Stimulated activated CD4-positive, alpha-beta T cell treated with anti-CD3 and anti-CD28 coated beads, Interleukin-15, amount 100 ng/mL, for 48 hours (primary cell): ENCODE measurements at places on chromosomes 11 and 22.

- DNase-seq, result no peak
These were observed 56.0 kb upstream of the PARVA start for GRCh38 chr11:12321217-12321937.

GRCh38 chr11:134071766-134072402 lies 3.0 kb downstream of the JAM3 start:
- DNase-seq, result no peak

- no peak for DNase-seq
These were observed 16.5 kb downstream of the C22orf42 start for GRCh38 chr22:32142600-32142999.

DNA sequence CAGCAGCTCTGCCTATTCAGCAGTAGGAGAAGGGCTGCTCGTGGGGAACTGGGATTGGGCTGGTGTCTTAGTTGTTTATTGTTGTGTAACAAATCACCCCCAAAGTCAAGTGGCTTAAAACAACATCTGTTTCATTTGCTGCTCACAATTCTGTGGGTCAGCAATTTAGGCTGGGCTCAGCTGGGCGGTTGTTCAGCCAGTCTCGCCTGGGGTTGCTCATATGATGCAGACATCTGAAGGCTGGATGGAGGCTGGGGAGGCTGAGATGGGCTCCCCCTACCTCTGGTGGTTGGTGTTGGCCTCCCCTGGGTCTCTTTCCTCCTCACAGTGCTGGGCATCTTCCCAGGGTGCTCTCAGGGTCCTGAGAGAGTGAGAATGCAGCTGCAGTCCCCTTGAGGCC lies 43.3 kb upstream of the PARVG start:
- DNase-seq, result no peak

DNA sequence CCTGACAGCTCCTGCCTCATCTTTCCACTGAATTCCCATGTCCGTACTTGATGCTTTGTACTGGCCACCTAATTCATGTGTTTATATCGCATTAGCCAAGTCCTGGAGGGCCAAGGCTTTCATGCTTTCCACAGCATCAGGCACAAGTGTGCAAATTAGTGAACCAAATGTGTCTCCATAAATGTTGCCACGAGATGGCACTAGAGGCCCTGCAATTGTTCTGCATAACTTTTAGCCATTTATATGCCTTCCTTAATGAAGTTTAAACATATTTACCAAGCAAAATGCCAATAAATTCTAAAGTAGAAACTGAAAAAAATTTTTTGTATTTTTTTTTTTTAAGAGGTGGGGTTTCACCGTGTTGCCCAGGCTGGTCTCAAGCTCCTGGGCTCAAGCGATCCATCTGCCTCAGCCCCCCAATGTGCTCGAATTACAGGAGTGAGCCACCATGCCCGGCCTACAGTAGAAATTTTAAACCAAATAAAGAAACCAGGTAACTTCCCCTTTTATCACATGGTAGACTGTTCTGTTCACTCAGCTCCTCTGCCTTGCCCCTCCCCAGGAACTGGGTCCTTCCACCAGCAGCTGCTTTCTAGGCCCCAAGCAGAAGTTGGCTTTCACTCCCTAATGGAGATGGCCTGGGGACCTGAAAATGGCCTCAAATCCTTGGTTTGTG lies 20.8 kb upstream of the IL18BP start:
- DNase-seq, result peak; percentile 30

- peak; percentile 83 for DNase-seq
These were observed 88.7 kb downstream of the TP53I11 start for GRCh38 chr11:44861849-44862557.

DNA sequence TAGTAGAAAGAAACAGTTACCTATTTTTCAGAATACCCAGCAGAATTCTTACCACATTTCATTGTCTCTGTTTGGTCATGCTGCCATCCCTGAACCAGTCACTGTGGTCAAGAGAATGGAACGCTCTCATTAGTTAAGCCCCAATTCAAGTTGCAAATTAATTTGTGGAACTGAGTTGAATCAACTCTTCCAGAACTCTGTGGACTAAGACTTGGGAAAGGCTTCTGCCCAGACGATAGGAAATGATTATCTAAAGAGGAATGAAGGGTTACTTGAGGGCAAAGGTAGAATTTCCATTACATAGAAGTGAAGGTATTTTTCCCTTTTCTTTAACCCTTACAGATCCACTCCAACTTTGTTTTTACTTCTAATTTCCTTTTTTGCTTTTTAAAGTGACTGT lies 286.4 kb downstream of the DYNC2H1 start:
- DNase-seq, result no peak

- no peak for DNase-seq
These were observed 305.9 kb upstream of the MTNR1B start for GRCh38 chr11:92663539-92663938.

GRCh38 chr22:29454276-29454675 lies 15.9 kb downstream of the RFPL1 start:
- DNase-seq, result no peak

- DNase-seq, result no peak
These were observed 97.1 kb downstream of the CEP164 start for GRCh38 chr11:117424781-117425180.

- no peak for DNase-seq
These were observed 187.0 kb upstream of the ISX start for GRCh38 chr22:34879001-34879400.

GRCh38 chr11:111729071-111729830 lies 36.9 kb downstream of the PPP2R1B start:
- no peak for DNase-seq

GRCh38 chr22:22667966-22668880 lies 23.8 kb downstream of the GGTLC2 start:
- DNase-seq, result no peak

GRCh38 chr22:50146439-50147238 lies 23.9 kb upstream of the PANX2 start:
- DNase-seq, result no peak

GRCh38 chr11:62201376-62201775 lies 7.1 kb upstream of the SCGB2A1 start:
- no peak for DNase-seq

DNA sequence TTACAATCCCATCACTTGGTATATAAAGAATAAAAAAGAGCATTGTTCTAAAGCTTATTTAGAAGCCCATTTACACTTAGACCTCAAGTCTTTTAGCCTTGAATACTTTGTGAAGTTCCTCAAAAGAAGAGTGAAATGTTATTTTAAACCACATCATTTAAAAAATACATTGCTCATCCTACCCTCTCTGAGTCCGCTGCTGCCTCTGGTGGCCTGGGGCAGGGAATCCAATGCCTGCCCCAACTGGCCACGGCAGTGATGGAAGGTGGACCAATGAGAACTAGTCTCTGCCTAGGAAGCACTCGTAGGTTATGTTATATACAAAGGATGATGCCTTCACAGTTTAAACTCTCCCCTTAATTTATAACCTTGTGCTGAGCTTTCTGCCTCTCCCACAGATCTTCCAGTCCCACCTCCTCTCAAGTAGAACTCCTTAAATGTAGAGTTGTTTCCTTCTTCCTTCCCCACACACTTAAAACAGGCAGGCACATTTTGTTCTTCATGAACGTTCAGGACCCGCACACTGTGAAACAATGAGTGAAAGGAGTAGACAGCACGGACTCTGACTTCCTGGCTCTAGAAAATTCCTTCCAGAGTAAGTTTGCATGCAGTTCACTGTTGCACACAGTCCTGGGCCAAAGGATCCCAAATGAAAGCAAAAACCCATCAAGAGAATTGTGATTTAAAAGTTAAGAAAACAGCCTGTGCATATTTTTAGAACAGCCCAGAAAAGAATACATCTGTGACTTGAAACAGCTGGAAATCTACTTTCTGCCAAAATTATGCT lies 167.8 kb downstream of the RRAS2 start:
- DNase-seq, result no peak

- DNase-seq, result no peak
These were observed 12.4 kb upstream of the BRSK2 start for GRCh38 chr11:1377231-1377780.

- DNase-seq, result no peak
These were observed 53.2 kb downstream of the CHRDL2 start for GRCh38 chr11:74678041-74678440.

GRCh38 chr22:45091254-45091854 lies 72.4 kb upstream of the NUP50 start:
- no peak for DNase-seq

DNA sequence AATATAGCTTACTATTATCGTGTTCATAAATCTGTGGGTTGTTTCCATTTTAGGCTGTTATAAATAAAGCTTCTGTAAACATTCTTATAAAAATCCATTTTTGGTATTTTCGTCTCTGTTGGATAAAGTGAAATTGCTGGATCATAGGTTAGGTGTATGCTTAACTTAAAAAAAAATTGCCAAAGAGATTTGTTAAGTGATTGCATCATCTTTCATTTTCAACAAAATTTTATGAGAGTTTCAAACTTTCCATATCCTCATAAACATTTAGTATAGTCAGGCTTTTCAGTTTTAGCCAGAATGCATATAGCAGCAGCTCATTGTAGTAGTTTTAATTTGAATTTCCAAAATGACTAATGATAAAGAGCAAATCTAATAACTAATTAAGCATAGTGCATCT lies 146.7 kb upstream of the CNTN5 start:
- DNase-seq, result no peak

DNA sequence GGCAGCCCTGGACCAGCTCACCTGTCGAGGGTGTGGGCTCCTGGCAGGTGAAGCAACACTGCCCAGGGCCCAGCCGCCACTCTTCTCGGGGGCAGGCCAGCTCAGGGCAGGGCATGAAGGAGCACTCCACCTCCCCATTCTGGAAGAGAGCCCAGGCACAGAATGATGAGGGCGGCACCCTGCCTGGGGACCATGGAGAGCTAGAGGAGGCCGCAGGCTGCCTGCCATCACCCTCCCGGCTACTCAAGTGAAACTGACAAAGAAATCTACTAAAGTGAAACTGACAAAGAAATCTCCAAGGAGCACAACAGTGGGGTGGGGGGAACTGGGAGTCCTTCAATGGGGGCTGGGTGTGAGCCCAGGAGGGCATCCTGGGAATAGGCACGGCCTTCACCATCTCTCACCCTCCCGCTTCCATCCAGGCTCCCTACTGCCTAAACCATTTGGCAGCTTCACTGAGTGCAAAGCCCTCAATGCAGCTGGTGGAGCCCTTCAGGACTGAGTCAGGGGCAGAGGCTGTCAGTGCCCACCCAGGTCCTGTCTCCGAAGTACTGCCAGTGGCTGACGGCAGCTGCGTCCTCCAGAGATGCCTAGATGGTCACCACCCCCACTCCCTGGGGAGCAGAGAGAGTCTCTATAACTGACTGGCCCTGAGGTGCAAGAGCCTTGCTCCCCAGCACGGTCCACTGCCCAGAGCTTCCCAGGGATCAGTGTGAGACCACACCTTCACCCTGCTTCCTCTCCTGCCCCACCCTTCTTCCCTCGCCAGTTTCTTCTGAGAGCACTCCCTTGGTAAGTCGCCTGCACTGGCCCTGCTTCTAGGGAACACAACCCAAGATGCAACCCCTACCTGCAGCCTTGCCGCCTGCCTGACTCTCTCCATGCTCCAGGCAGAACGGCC lies 21.7 kb downstream of the VWCE start:
- DNase-seq, result no peak

DNA sequence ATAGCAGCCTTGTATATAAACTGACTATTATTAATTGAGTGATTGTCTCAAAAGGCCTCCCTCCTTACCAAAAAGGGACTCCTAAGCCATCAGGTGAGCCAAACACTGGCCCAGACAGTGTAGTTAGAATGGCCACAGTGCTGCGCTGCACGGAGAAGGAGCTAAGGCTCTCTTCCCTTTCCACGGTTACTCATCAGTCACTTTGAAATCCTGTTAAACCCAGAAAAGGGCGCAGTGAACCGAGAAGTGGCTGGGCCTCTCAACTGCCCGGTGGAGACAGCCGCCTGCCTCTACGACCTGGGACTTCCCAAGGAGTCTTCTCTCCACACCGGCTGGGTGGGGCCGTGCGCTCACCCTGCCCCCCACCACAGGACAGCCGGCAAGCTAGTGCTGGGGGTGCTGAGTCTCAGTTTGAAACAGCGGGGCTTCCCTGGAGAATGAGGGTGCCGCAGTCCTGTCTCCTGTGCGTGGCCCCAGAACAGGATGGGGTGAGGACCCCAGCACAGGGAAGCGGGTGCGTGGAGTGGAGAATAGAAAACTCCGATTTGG lies 1.3 kb downstream of the MYH9 start:
- no peak for DNase-seq

DNA sequence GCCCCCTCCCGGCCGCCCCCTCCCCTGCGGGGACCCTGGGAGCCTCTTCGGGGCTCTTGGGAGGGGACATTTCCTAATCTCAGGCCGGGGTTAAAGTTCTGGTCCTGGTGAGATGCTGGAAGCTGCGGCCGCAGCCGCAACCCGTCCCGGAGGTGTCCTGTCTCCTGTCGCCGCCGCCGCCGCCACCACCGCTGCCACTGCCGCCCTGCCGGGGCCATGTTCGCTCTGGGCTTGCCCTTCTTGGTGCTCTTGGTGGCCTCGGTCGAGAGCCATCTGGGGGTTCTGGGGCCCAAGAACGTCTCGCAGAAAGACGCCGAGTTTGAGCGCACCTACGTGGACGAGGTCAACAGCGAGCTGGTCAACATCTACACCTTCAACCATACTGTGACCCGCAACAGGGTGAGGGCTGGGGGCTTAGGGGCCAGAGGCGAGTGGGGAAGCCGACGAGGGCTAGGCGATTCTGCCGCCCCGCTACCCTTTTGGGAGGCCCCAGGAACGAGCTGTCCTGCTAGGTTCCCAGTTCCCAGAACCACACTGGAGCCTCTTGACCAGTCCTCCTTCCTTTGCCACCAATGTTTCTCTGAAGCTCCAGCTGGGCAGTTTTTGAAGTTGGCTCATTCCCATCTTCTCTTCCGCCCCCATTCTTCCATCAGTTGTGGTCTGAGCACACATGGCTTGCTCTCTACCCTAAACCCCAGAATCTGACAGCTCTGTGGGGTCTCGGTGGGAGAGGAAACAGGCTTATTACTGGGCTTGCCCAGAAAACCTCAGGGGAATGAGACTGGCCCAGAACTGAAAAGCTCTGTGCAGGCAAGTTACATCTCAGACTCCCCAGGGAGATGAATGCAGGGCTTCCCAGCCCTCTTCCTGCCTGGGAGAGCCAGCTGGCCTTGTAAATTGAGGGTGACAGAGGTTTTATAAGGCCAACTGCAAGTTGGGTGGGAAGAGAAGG lies 781 bp downstream of the SIDT2 start:
- no peak for DNase-seq

DNA sequence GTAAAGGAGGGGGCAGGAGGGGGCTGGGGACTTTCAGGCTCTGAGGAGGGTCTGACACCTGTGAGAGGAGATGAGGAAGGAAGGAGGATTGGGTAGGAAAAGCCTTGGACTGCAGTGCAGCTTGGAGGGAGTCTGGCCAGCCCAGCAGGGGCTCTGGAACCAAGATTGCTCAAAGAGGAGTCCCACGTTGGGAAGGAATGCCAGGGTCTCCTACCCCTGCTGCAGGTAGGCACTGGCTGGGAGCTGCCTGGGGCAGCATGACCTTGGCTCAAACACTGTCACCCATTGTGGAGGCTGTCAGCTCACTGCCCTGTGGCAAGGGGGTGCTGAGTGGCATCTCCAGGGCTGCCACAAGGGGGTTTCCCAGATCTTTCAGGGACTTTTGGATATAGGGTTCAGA lies 94.5 kb downstream of the RPS6KA4 start:
- no peak for DNase-seq

GRCh38 chr11:120581313-120581712 lies 69.8 kb downstream of the GRIK4 start:
- DNase-seq, result no peak

GRCh38 chr11:28343304-28344233 lies 235.4 kb downstream of the METTL15 start:
- DNase-seq, result no peak

- DNase-seq, result no peak
These were observed 489.4 kb downstream of the KCNA4 start for GRCh38 chr11:29527391-29527936.

- no peak for DNase-seq
These were observed 24.2 kb downstream of the MED15 start for GRCh38 chr22:20531404-20532201.
